Gastroesophageal sphincter (tissue), 4 donors: ENCODE measurements at places on chromosomes 16 and 17.

GRCh38 chr16:86573646-86574508 is 4.5 kb upstream of the FOXL1 start:
- ATAC-seq: no peak

GRCh38 chr17:17706140-17707060 is 25.1 kb downstream of the RAI1 start:
- no peak for ATAC-seq

DNA sequence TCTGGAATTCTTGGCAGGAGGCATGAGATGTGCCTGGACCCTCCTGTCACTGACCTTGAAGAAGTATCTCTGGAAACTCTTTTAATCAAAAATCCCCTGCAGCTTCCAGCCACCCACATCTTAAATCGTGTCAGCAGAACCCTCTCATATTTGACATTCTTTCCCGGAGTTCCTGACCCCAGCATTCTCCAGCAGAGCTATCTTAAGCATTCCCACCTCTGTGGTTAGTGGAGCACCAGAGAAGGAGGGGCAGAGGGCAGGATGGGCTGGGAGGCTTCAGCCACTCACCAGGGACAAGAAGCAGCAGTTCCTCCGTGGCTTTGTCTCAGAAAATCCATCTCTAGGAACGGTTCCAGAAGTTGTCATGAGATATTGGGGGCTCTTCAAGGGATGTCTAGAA is 149.9 kb downstream of the RGS9 start:
- ATAC-seq: no peak

- ATAC-seq: peak; percentile 45
Observed at GRCh38 chr17:50304781-50305404, 30.6 kb downstream of the TMEM92 start.

- no peak for ATAC-seq
Observed at GRCh38 chr16:12298285-12298684, 321.8 kb downstream of the SNX29 start.

DNA sequence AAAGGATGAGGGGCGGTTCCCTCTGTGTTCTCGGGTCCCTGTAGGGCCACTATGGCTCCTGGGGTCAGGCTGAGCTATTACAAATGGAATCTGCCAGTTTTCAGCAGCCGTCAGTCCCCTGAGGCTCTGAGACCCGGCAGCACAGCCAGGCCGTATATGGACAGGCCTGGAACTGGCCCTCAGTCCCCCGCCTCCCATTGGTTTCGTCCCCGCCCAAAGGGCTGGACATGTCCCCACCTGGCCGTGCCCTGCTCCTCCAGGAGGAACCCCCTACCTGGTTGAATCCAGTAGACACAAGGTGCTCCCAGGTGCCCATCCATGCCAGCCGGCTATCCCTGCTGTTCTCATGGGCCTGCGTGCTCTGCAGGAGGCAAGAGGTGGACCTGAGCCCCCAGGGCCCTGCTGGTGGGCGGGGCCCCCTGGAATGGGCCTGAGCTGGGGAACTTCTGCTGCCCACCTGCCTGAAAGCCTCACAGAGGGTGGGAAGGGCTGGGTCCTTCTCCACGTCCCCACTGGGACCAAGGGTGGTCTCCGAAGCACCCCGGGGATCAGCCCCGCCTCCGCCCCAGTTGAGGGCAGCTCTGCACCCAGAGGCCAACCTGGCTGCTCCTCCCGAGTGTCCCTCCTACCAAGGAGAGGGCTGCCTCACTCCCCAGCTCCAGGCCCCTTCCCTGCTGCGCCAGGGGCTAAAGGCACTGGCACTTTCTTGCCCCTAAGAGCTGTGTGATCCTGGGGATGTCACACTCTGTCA is 16.8 kb downstream of the VASN start:
- ATAC-seq: no peak

DNA sequence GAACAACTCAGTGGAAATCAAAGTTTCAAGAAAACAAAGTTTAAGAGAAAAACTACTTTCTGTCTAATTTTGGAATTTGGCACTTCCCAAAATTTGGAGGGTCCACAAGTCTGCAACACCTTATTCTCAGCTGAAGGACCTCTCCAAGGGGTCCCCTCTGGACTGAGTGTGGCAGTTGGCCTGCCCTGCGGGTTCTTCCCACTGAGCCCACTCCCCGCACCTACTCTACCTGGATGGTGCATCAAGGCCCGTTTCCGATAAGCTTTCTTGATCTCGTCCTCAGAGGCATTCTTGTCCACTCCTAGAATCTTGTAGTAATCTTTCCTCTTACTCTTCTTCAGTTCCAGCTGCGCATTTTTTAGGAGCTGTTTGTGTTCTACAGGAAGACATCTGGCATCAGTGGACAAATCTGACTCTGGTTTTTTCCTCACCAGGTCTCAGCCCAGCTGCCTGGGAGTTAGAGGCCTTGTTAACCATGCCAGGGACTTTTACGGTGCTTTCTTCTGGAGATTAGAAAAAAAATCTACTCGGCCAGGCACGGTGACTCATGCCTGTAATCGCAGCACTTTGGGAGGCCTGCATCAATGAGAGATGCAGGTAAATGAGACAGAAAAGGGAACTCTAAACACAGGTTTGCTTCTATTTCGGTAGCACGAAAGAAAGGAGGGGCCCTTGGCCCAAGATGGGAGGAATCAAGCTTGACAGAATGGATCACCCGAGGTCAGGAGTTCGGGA is 15.6 kb downstream of the CNP start:
- no peak for ATAC-seq

DNA sequence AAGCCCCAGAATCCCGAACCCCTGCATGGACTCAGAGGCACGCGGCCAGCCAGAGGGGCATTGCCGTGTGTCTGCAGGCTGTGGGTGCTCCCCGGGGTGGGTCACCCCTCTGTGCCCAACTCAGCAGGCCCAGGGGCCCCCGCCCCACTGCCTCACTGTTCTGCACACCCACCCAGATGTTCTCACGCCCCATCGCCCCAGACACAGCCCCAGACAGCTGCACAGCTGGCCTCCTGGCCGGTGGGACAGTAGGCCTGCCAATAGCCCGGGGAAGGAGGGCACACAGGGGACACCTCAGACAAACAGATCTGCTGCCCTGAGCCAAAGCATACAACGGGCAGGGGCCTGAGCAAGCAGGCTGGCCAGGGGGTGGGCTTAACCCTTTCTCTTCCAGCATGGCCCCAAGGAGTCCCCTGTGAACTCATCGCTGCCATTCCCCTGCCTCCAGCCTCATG is 27.6 kb upstream of the NXPH3 start:
- no peak for ATAC-seq

DNA sequence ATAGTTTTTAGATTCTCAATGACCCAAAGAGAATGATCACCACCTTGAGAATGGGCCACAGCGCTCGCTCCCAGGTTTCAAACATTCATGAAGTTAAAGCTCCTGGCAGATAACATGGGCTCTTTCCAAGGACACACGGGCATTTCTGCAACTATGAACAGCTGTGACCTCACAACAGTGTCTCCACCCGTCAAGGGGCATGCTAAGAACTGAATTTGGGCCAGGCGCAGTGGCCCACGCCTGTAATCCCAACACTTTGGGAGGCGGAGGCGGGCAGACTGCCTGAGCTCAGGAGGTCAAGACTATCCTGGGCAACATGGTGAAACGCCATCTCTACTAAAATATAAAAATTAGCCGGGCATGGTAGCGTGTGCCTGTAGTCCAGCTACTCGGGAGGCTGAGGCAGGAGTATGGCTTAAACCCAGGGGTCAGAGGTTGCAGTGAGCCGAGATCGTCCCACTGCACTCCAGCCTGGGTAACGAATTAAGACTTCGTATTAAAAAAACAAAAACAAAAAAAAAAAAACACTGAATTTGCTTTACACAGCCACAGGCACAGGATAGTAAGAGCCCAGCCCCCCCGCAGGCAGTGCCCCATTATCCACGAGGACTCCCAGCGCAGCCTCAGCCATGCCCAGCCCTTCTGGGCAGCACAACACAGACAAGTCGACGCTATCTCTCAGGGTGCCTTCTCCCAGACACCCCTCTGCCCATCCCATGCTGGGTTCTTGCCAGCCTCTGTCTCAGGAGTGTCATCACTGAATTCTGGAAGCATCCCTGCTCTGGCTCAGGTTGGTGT is 7.2 kb downstream of the USP7 start:
- ATAC-seq: peak; percentile 56

GRCh38 chr17:51907041-51907440 is 251.5 kb downstream of the CA10 start:
- ATAC-seq: no peak

DNA sequence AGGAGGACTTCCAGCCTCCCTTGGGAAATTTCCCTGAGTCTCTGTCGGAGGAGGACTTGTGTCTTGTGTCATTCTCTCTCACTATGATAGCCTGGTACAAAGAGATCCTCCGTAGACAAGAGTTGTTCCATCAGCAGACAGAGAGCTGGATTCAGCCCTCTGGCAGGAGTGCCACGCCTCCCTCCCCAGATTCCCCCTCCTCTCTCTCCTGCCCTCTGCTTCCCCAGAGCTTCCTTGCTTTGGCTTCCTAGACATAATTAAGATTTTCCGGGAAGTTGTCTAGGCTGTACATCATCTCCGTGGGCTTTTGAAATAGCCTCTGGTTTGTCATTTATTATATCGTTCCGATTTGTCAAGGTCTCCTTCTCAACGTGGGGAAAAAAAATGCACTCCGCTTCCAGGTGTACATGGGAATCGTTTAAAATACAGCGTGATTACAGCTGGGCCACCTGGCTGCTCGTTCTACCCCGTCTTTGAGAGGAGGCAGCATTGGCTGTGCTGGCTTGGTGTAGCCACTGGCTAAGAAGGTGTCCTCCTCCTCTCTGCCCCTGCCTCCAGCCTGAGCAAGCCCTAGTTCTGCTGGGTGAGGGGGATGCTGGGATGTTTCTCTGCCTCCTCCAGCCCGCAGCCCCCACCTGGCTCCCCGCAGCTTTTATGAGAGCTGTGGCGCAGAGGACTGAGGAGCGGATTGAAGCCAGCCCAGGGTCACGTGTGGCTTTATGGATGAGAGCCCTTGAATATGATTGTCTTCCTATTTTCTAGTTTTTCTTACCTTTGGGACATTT is 282.5 kb downstream of the SNX29 start:
- no peak for ATAC-seq
